Right lobe of liver (tissue), 6 donors: ENCODE measurements at places on chromosomes 4 and X. TPM values are rescaled to one million over a fixed set of nuclear protein-coding genes. Genes with fewer than 3 reads are reported as not detected.

USP17L19 gene
- not detected for total RNA-seq

SEC24B gene
- total RNA-seq = 26.5 TPM

DNA sequence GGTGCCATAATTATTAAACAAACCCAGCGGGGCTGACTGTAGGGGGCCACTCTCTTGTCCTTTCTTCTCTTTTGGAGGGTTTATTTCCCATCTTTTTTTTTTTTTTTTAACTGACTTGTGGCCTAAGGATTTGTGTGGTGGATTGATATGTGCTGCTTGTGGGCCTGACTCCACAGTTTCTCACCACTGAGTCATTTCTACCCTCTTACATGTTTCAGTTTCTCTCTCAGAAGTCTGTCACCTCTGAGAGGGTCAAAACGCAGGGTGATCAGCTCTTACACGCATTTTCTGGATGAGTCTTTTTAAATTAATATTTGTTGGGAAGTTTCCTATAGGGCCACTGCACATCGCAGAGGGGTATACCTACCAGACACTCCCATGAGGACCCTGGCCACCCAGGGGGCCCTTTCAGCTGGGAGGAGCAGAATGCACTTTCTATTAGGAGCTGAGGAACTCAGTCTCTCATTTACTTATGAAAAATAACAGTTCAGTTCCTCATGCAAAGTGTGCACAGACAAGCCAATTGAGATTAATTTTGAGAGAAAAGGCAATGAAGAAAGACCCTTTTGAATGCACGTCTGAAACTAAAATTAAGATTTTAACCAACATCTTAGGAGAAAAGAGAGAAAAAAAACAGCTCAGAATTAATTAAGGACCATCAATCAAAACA is 407.9 kb downstream of the TECRL start:
- no peaks in the 10 kb centered on the region for H3K4me1 ChIP-seq
- no peak overlapping the region for H3K4me3 ChIP-seq
- H3K27me3 ChIP-seq = no peaks in the 10 kb centered on the region
- no peak for DNase-seq
- no peak overlapping the region for H3K27ac ChIP-seq
- no peaks in the 10 kb centered on the region for H3K36me3 ChIP-seq

DNA sequence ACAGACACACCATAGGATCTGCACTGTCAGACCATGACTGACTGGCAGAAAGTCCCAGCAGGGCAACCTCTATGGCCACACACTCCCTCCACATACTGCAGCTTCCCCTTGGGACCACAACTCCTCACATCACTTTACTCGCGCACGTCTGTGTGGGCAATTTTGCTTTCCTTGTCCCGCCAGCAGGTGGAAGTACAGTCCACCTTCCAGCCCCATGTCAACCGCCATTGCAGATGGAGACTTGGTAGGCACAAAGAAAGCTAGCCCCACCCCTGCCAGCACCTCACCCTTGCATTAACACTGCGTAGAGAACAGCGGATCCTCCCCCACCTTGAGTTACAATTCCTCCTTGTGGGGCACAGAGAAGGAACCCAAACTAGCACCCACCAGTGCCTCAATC is 74.4 kb upstream of the NAP1L2 start:
- H3K4me3 ChIP-seq = no peak overlapping the region
- no peaks in the 10 kb centered on the region for H3K4me1 ChIP-seq
- H3K27me3 ChIP-seq = no peaks in the 10 kb centered on the region
- H3K27ac ChIP-seq = no peak overlapping the region
- no peaks in the 10 kb centered on the region for H3K36me3 ChIP-seq

GRCh38 chr4:17502756-17503155 is 9.1 kb downstream of the QDPR start:
- H3K4me3 ChIP-seq = no peak overlapping the region
- H3K4me1 ChIP-seq = no peaks in the 10 kb centered on the region
- H3K27me3 ChIP-seq = no peaks in the 10 kb centered on the region
- H3K36me3 ChIP-seq = peaks cover 8% of the 10 kb centered on the region
- DNase-seq = no peak

DNA sequence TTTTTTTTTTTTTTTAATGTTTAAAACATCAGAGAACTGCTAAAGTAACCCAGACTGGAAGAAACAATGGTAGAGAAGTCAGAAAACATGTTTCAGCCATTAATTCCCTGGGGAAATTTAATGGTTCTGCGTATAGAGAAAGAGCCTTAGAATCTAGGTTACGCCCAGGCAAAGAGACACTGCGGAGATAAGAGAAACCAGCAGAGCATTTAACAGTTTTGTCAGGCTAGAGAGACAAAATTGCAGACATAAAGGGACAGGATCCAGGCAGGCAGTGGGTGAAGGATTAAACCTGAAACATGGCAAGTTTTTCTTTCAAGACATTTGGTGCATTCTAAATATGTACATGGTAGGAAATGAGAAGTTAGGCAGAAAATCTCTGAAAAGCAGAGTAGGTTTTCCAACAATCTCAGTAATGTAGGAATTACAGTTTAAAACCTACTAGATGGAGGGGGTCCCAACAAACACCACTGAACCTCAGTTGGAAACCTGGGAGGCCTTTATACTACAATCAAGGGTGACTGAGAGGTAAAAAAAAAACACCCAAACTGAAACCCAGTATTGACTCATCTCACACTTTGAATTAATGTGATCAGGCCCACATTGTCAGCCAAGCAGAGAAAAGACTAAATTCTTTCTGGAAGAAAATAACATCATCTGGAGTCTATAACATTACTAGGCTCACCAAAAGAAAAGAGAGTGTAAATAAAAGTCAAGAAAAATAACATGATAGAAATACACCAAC is 254.2 kb upstream of the NWD2 start:
- H3K27me3 ChIP-seq = no peaks in the 10 kb centered on the region
- no peak overlapping the region for H3K27ac ChIP-seq
- H3K4me1 ChIP-seq = no peaks in the 10 kb centered on the region
- H3K4me3 ChIP-seq = no peak overlapping the region
- no peak for DNase-seq

GRCh38 chrX:4971646-4972045 is 1257.0 kb downstream of the NLGN4X start:
- H3K4me1 ChIP-seq = no peaks in the 10 kb centered on the region
- no peak overlapping the region for H3K27ac ChIP-seq
- DNase-seq = no peak
- no peaks in the 10 kb centered on the region for H3K36me3 ChIP-seq

GRCh38 chr4:54658252-54659093 is 716 bp downstream of the KIT start:
- H3K27ac ChIP-seq = no peak overlapping the region
- no peaks in the 10 kb centered on the region for H3K36me3 ChIP-seq
- peak overlapping the region; percentile 48 for H3K4me3 ChIP-seq
- DNase-seq = peak; percentile 62
- no peaks in the 10 kb centered on the region for H3K27me3 ChIP-seq
